NCI-H1092 (cell line): ENCODE measurements at places on chromosomes 13 and 19.

DNA sequence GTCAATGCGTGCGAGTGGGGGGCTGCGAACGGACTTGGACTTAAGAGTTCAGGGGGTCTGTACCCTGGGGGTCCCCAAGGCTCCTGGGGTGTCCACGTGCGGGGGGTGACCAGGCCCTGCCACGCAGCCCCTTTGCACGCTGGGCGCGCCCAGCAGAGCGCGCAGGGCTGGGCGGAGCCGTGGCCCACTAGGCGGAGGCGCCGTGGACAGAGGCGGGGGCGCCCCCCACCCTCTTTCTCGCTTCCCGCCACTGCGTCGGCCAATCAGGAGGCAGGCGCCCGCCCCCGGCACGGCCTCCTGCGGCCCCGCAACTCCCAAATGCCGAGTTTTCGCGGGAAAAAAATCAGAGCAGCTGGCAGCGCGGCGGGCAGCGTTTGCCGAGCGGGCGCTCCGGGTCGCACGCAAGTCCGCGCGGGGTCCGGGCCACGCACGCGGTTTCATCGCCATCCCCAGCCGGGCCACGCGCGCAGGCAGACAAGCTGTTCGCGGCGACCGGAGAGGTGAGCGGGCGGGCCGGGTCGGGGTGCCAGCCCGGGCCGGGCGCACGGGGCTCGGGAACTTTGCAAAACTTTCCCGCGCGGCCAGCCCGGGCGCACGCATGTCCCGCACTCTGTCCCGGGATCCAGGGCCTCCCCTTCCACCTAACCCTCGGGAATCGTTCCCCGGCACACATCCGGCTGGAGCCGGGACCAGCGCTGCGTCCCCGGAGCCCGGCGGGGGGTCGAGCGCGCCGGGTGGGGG lies at the start of gene UHRF1:
Gene UHRF1, plus strand, starts transcription at position 346 of the 741 bp plus-strand sequence. CDS start 1,385 bp downstream, outside the sequence.
- DNase-seq, result peak; percentile 54

DNA sequence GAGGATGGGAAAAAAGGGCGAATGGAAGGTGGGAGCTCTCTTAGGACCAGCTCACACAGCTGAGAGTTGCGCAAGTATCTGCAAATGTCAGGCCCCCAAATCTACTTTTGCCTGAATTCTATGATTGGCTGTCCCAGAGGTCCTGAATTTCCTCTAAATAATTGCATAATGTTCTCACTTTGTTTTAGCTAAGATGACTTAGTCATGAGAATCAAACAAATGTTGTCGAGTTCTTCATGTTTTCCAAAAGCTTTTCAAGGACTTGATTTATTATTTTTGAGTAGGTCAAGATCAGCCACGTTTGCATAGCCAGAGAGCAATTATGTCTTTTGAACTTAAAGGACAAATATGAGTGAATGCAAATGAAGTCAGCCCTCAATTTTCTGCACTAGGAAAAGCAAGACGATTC lies 246.6 kb upstream of the MAB21L1 start:
- DNase-seq, result no peak

GRCh38 chr19:4393947-4394590 lies 6.3 kb downstream of the SH3GL1 start:
- no peak for DNase-seq

- no peak for DNase-seq
These were observed 41.5 kb downstream of the MLLT1 start for GRCh38 chr19:6238256-6238642.

DNA sequence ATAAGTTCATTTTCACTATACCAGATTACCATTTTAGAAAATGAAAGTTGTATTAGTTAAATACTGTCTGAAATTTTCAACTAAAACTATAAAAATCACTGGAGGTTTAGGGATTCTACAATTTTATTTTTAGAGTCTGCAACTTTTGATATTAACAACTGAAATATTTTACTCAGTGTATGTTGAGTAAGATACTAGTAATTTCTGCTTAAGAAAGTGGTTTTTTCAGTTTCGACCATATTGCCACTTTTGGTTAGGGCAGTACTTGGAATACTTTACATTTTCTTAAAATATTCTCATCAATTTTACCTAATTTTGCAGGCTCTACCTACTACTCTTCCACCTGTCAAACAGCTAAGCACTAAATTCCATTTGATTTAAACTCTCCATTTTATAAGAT lies 59.6 kb downstream of the KCNRG start:
- DNase-seq, result no peak

DNA sequence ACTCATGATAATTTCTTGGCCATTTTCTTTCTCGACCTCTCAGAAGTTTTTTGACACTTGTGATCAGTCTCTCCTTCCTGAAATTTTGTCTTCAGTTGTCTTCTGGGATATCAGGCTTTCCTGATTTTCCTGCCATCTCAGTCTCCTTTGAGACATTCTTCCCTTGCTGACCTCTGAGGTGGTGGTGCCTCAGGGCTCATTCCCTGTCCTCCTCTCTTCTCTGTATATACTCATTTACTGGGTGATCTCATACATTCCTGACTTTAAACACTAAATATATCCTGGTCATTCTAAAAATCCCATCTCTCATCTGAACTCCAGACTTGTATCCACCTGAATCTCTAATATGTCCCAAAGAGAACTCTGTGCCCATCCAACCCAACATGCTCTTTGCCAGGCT lies 31.3 kb upstream of the STARD13 start:
- no peak for DNase-seq

DNA sequence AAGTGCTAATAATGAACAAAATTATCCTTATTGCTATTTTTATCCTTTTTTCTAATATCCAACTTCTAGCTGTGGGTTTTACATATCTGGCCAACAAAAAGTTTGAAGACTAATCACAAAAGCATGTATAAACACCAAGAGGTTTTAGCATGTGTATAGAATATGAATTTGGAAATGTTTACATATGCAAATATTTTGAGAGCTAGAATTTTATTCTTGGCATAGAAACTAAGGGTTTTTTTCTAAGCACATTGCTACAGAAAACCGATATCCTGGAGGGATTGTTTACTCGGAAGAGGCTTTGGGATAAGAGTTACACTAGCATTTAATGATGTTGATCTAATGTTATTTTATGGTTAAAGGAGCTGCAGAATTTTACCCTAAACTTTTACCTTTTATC lies 392.1 kb downstream of the EFNB2 start:
- no peak for DNase-seq

DNA sequence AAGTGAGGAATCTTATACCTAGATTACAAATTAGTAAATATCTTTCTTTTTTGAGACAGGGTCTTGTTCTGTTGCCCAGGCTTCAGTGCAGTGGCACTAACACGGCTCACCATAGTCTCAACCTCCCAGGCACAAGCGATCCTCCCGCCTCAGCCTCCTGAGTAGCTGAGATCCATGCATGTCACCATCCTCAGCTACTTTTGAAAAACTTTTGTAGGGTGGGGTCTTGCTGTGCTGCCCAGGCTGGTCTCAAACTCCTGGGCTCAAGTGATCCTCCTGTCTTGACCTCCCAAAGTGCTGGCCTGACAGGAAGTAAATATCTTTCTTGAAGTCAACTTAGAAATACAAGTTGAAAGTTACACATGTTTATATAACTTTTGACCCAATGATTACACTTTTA lies 20.0 kb upstream of the CEACAM20 start:
- no peak for DNase-seq

DNA sequence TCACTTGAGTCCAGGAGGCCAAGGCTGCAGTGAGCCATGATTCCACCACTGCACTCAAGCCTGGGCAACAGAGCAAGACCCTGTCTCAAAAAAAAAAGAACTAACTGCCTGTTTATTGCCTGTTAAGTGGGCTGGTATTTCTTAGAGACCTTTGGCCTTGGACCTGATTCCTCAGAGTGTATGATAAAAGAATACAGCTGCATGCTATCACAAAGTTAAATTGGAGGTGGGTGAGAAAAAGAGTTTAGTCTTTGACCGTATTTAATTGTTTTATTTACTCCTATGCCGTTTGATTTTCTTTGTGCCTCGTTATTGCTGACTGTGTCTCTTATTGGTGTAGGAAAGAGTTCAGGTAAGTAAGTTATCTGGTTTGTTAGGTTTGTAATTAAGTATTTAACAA lies 25.3 kb upstream of the DPY19L3 start:
- no peak for DNase-seq
